ENCODE measurements at places on chromosomes 2 and 18.

DNA sequence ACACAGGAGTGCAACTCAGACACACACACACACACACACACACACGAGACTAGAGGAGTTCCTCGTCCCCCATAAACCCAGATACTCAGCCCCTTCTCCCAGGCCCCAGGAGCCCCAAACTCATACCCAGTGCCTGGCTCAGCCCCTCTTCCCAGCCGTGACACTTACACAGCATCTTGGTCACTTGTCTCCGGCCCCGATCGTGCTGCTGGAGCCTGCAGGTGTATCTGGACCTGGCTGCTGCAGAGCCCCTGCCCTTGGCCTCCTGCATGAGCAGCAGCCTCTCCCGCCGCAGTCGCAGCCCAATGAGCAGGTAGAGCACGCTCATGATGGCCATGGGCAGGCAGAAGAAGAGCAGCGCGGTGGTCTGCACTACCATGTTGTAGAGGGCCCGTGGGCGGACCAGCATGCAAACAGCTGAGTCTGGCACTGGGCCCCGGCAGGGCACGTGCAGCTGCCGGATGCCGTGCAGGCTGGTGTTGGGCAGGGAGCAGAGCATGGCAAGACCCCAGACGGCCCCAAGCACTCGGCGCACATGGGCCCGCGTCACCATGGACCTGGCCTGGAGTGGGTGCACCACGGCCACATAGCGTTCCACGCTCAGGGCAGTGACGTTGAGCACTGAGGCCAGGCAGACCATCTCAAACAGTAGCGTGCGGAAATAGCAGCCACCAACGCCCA, 2.1 kb downstream of the NMUR1 start:
- DNase-seq = no peak

DNA sequence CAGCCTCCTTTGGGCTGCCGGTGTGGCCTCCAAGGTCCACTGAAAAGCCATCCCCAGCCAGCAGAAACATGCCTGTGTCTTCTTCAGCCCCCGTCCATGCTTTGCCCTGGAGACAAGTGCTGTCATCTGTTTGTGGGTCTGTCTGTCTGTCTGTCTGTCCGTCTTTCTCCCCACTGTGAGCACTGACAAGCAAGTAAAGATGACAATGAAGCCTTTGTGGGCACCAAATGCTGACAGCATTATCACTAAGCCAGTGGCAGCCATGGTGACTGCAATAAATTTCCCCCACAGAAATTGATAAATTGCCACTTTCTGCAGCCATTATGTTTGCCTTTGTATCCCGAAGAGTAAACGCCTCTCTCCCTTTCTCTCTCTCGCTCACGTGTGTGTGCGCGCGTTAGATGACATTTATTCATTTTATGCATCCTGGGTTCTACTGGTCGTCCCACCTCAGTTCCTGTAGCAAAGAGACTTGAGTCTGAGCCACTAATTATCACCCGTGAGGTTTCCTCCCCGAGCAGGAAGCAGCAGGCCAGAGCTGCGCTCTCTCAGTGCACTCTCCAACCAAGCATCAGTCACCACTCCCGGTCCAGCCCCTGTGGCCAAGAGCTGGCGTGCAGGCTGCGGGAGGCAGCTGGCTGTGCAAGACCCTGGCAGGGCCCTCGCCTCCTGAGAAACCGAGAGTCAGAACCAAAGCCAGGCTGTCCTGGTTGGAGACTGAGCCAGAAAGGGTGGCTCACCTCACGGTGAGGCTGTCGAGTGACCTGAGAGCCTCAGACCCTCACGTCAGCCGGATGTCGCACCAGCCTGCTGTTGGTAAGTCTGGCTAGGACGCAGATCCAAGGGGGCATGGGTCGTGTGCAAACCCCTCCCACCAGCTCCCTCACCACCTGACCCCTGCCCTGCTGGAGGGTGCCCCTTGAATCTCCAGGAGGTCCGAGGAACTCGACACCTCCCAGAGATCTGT, 6.9 kb downstream of the STEAP3 start:
- DNase-seq = no peak

DNA sequence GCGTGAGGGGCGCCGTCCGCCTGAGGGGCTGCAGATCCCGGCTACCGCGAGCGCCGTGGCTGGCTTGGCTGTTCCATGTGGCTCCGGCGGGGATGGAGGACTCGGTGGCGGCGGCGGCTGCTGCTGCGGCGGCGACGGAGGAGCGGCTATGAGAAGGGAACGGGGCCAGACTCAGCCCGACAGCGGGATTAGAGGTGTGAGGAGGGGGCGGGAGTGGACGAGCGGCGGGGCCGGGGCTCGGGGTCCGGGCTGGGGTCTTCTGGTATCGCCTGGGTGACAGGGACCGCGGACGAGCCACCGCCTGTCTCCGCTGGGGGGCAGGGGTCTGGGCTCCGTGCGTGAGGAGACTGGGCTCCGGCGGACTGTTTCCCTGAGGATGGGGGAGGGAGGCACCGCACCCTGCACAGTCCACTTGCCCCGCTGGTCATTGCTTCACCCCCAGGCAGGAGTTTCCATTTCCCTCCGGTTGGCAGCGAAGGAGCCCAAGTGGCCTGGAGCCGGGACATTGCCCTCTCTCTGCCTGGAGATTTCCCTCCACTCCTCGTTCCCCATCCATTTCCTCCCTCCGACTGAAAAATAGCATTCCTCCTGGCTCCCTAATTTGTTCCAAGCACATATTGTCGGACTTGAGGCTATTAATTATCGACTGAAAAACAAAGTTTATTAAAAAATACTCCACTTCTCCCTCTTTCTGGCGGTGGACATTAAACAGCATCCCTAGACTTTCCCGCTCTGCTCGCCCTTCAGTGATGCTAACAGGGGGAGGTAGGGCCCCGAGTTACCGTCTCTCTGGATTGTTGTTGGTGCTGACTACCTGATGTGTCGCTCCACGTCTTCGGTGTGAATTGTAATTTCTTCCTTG, 577 bp downstream of the EHBP1 start:
- no peak for DNase-seq

GRCh38 chr2:148948868-148949267, 73.8 kb downstream of the KIF5C start:
- DNase-seq = no peak

DNA sequence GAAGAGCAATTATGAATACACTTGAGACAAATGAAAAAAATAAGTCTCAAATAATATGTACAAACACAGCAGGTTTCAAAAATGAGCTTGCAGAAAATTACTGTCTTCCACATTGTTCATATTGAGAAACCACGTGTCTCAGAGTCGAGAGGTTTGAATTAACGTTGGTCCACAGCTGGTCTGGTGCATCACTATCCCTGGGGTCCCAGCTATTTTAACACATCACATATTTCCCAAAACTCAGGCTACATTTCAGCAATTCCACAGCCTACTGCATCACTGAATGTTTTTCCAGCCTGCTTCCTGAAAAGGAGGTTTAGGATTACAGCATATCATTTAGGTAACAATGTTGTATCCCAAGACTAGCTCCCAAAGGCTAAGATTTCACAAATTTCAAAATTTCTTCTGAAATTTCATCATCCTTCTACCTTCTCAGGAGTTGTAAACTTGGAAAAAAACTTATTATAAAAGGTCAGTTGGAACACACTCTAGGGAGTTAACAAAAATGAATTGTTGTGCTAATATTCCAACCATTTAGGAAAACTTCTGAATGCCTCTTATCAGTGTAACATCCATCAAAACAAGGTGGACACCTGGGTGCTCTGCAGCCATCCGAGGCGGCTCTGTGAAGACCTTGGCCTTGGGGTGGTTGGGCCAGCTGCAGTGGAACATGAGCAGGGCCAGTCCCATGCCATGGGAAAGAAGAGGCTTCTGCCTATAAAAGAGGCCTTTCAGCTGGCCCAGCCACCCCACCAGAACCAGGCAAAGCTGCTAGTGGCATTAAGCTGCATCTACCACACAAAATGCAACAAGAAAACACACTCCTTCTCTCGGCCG, 198.1 kb upstream of the RBBP8 start:
- no peak for DNase-seq

GRCh38 chr2:26636935-26637334, 4.2 kb downstream of the CIB4 start:
- DNase-seq = no peak

GRCh38 chr2:225117051-225117716, 74.9 kb upstream of the DOCK10 start:
- no peak for DNase-seq

GRCh38 chr2:207926133-207926988, 99.0 kb downstream of the PLEKHM3 start:
- DNase-seq = no peak

DNA sequence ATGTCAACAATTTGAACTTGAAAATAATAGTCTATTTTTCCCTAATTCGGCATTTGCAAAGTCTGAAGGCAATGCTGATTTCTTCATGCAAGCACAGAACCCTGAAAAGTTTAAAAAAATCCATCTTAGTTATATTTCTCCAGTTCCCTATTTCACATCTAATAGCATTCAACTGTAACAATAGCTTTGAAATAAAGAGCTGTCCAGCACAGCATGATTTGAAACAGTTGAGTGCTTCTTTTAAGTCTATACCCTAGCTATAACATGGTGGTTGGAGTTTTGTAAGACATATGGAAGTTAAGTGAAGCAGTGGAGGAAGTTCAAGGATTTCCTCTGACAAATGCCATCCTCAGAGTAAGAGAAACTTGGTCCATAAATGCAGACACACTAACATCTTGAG, 691.9 kb downstream of the ERBB4 start:
- DNase-seq = no peak

- DNase-seq = no peak
Observed at GRCh38 chr18:79775441-79776221, 22.1 kb upstream of the KCNG2 start.

DNA sequence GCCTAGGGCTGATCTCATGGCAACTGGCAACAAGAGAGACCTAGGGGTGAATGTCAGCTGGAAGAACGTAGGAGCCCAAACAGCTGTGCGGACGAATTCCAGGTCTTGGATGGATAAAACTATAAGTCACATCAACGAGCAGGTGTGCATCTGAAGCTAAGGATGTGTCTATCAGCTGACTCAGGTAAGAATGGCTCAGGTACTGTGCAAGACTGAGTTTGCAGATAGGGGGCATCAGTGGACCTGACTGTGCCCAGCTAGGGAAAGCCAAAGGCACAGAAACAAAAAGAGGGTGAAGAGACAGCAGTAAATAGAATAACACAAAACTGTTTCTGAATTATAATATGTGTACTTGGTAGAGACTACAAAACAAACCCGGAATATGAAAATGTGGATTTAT, 357.3 kb downstream of the ZEB2 start:
- DNase-seq = peak; percentile 57

DNA sequence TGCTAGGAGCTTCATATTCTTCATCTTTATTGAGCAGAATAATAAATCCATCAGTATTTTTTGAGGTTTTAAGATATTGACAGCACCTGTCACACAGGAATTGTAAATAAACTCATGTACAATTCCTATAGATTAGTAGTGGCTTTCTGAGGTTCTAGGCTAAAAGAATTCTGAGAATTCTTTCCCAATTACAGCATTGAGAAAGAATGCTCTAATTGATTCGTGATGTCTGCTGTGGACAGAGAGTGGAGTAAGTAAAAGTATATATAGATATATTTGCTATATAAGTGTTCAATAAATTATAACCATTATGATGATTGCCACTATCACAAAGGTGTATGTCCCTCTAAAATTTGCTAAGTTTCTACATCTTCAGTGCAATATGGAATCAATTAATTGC, 186.5 kb upstream of the NRP2 start:
- no peak for DNase-seq

DNA sequence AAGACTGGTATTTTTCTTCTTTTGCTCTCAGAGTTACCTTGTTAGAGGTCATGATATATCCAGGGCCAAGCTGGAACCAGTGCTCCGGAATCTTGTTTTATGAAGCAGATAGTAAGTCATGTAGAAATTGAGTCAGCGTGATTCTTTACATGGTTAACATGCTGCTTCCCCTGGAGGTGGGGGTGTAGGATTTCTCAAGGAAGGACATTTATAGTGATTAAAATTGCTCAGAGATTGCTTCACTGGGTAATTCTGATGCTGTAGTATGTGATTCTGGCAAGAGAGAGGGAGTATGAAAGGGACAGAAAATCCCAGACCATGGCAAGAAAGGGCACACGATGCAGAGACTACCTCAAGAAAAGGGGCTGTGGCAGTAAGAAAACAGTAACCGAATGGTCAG, 8.0 kb upstream of the MYL1 start:
- no peak for DNase-seq

DNA sequence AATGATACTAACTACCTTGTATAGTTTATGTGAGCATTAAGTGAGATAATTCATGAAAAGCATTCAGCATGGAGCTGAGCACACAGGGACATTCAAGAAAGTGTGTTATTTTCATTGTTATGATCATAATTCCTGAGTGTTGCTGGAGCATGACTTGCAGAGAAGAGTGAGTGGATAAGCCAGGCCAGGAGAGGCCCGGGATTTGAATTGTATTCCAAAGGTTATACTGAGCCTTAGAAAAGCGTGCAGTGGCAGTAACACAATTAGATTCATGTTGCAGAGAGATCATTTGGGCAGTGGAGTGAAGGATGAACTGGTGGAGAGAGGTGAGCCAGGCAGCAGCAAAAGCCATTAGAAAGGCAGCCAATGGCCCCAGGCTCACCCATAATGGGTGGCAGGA, 142.9 kb upstream of the SH3BP4 start:
- no peak for DNase-seq

- no peak for DNase-seq
Observed at GRCh38 chr2:108632332-108633160, 86.7 kb upstream of the RANBP2 start.

GRCh38 chr2:19360266-19360965, 2.0 kb upstream of the OSR1 start:
- DNase-seq = no peak

GRCh38 chr2:151239624-151240023, 22.0 kb downstream of the RBM43 start:
- no peak for DNase-seq
